Melanocyte of skin (primary cell): ENCODE measurements at places on chromosomes 6 and 20. TPM values are rescaled to one million over a fixed set of nuclear protein-coding genes. Genes with fewer than 3 reads are reported as not detected.

FGD2 gene
- total RNA-seq: under 0.01 TPM in 1 of 2 replicates, not detected in the other

PTCRA gene
- 0.33 TPM in 1 of 2 replicates, not detected in the other for total RNA-seq

SEL1L2 gene
- total RNA-seq: not detected in 2 replicates

NFATC2 gene
- under 0.01 and 0.73 TPM in 2 replicates for total RNA-seq

RIPOR3 gene
- not detected in 2 replicates for total RNA-seq

SLC4A11 gene
- total RNA-seq: 2.2 and 2.7 TPM in 2 replicates

EPPIN gene
- total RNA-seq: not detected in 2 replicates

CST7 gene
- total RNA-seq: not detected in 2 replicates

FERMT1 gene
- under 0.01 TPM in 1 of 2 replicates, not detected in the other for total RNA-seq

SNRPB gene
- 283 and 324 TPM in 2 replicates for total RNA-seq

SLC35D3 gene
- total RNA-seq: not detected in 2 replicates

EMILIN3 gene
- under 0.01 TPM in 1 of 2 replicates, not detected in the other for total RNA-seq

SHLD1 gene
- 2.1 and 3.3 TPM in 2 replicates for total RNA-seq

IPCEF1 gene
- not detected in 2 replicates for total RNA-seq

TNF gene
- under 0.01 TPM in 1 of 2 replicates, not detected in the other for total RNA-seq
